ENCODE measurements at places on chromosomes 16 and 17. TPM values are rescaled to one million over a fixed set of nuclear protein-coding genes. Genes with fewer than 3 reads are reported as not detected.

DNA sequence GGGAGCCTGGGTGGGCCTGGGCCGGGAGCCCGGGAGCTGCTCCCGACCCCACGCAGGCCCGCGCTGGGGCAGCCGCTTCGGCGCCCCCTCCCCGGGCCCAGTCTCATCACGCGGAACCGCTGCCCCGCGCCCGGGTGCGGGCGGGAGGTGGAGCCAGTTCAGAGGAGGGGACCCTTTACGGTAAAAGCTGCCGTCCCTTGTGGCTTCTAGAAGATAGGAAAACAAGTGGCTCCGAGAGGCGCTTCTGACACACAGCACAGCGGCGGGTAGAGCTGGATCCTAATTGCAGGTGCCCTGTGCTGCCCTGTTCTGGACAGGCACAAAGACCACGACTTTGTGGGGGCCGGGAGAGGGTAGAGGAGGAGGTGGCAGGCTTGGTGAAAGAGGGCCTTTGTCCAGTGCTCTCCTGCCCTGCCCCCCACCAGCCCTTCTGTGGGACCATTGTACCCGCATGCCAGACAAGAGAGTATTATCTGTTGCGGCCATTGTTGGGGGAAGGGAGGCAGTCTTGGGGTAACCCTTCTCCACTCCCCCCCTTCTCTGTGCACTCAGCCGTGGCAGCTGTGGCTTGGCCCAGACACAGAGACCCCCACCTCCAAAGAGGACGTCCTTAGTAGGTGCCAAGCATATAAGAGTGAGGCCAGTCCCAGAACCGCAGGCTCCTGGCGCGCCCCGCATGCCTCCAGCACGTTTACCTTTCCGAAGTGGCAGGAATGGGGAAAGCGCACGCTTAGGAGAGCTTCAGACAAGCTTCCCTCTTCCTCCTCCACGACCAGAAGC is 736 bp downstream of the CNP start:
- no peak for DNase-seq

- no peak for DNase-seq
Measured at GRCh38 chr16:59591480-59591879, 857.4 kb upstream of the GOT2 start.

DNA sequence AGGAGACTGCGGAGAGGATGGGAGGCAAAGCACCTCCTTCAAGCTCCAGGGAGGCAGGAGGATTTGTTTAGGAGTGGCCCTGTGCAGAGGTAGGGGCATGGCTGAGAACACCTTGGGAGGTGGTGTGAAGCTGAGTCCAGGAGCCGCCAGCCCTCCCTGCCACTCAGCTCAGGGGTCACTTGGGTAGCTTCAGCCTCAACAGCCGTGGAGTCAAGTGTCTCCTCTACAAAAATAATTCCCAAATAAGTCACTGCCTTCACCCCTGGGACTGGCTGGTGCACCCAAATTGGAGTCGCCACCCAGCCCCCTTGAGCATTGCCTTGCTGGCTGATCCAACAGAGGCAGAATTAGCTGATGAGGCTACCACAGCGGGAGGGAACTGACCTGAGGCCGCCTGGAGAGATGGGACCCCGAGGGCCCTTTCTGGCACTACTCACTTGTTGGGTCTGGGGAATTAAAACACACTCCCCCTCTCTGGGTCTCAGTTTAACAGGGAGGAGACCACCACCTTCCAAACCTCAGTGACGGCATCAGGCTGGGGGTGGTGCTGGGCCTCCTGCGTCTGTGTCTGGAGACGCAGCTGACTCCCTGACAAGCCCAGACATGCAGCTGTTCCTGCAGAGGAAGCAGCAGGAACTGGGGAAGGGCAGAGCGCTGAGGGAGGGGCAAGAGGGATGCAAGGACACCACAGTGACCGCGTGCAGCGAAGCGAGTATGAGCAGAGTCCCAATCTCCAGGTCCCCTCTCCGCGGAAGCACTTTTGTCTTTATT is 87.9 kb upstream of the TOB1 start:
- no peak for DNase-seq

- no peak for DNase-seq
Measured at GRCh38 chr17:66169839-66170238, 22.1 kb downstream of the CEP112 start.

- no peak for DNase-seq
Measured at GRCh38 chr17:74027444-74027843, 176.0 kb upstream of the RPL38 start.

DNA sequence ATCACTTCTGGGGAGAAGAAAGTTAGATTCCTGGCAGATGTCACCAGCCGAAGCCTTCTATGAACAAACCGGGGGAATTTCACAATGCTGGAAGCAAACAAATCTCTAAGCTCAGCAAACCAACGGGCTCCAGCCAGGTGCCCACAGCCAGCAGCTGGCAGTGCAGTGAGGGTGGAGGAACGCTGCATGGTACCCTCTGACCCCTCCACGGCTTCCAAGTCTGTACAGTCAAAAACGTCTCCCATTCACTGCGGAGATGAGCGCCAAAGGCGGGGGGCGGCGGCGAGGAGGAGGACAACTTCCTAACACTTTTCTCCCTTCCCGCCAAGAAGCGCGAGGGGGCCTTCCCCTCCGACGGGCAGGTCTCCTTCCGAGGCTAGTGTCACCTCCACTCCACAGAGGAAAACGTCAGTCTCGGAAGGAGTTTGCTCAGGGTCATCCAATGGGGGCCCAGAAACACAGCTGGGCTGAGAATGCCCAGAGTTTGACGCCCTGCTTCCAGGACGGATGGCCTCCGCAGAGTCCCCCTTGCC is 924 bp downstream of the ZNF598 start:
- DNase-seq: no peak

GRCh38 chr16:22358000-22358399 is 16.4 kb downstream of the CDR2 start:
- no peak for DNase-seq

DNA sequence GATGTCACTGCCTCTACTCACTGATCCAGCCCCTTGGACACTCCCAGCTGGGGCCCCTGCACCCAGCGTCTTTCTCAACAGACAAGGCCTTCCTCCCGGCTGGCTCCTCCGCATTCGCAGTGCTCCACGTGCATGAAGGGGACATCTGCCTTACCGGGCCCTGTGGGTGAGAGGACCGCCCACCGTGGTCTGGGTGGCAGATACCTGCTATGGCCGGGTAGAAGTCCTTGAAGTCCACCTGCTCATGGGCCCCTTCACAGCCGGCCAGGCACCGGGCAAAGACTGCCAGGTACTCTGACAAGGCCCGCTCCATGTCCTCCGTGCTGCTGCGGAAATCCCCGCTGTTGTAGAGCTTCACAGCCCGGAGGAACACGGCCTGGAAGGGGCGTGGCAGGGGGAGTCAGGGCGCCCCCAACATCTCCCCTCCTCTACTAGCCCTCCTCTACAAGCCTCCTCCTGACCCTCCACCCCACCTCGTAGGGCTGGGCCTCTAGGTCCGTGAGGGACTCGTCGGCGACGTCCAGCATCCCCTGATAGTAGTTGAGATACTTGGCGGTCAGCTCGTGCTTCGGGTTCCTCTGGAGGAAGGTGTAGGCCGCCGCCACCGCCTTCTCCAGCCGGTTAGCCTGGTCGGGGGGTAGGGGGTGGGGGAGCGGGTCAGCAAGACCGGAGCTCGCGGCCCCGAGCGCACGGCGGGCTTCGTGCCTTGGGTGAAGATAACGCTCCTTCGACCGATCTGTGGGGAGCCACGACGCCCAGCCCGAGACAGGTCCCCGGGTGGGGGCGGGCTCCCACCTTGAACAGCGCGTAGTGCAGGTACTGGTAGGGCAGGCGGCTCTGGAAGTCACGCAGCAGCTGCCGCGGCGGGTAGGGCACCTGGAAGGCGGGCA is 845 bp downstream of the P3H4 start:
- no peak for DNase-seq

GRCh38 chr16:69084289-69084688 is 21.2 kb upstream of the HAS3 start:
- DNase-seq: no peak

GRCh38 chr16:23962001-23962400 is 126.2 kb downstream of the PRKCB start:
- DNase-seq: peak; percentile 55

DNA sequence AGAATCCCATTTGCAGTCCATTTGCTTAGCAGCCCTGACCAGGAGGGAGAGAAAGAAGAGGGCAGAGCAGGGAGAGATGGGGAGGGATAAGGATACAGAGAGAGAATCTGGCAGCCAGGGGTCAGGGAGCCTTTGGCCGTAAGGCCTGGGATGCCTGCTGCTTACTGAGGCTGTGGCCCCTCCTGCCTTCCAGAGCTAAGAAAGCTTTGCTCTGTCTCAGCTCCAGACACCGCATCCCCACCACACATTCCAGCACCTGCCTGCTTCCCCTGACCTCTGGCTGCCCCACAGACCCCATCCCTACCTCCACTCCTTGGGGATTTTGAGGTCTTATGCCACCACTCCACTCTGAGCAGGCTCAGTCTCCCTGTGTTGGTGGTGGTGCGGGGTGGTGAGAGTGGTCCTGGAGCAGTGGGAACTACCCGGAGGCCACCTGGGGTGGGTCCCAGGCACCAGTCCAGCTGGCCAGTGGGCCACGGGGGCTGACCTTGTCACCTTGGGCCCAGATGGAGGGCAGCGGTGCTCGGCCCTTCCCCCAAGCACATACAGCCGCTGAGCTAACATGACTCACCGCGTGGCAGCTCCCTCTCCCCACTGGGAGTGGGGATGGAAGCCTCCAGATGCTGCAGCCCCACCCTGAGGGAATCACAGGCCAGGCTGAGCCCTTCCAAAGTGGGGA is 58.3 kb downstream of the RAI1 start:
- no peak for DNase-seq

DNA sequence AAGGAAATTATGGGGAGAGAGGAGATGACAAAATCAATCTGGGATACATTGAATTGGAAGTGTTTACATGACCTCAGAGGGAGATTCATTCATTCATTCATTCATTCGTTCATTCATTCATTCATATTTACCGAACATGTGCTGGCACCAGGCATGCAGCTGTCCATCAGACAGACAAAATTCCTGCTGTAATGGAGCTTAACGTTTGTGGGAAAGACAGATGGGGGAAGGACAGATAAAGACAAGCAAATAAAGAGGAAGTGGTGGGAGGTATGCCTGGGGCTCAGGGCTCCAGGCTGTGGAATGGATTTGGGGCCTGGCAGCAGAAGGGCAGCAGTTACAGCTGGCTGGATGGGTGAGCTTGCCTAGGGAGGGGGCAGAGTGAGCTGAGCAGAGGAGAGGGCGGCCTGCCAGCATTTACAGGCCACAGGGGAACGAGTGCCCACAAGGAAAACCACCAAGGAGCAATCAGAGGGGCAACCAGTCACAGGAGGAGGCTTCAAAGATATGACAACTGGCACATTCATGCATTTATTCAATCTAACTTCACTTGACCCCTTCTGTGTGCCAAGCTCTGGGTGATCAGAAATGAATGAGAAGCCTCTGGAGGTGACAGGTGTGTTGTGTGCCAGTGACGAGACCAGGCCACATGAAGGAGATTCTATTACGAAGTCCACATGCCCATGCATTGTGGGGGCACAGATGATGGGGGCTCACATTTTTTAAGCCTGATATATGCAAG is 48.5 kb downstream of the ARHGAP27 start:
- DNase-seq: no peak

GRCh38 chr17:57735707-57736106 is 9.4 kb downstream of the CCDC182 start:
- no peak for DNase-seq

DNA sequence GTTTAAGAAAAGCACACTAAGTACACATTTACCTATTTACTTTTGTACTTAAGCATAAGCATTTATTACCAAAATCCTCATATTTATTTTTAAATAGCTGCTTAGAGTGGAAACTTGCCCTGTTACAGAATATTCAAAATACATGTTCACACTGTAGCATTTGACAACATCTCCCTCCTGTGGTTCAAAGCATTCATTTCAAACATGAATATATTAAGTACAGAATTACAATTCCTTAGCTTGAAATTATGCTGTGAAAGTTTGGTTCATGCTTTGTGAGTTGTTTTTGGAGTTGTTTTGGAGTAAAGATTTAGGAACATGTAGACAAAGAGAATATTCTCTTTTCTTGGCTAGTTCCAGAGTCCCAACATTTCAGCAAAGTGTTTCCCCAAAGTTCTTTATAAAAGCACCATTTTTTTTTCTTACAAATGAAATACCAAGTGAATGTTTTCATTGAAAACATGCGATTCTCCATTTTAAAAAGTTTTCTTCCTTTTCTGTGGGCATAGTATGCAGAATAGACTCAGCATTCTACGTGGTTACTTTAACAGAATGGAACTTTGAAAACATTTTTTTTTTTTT is 33.2 kb downstream of the TUBD1 start:
- no peak for DNase-seq

GRCh38 chr17:38852771-38853291 is 690 bp downstream of the RPL23 start:
- no peak for DNase-seq

- DNase-seq: no peak
Measured at GRCh38 chr17:35299135-35299534, 56.3 kb downstream of the SLFN5 start.

DNA sequence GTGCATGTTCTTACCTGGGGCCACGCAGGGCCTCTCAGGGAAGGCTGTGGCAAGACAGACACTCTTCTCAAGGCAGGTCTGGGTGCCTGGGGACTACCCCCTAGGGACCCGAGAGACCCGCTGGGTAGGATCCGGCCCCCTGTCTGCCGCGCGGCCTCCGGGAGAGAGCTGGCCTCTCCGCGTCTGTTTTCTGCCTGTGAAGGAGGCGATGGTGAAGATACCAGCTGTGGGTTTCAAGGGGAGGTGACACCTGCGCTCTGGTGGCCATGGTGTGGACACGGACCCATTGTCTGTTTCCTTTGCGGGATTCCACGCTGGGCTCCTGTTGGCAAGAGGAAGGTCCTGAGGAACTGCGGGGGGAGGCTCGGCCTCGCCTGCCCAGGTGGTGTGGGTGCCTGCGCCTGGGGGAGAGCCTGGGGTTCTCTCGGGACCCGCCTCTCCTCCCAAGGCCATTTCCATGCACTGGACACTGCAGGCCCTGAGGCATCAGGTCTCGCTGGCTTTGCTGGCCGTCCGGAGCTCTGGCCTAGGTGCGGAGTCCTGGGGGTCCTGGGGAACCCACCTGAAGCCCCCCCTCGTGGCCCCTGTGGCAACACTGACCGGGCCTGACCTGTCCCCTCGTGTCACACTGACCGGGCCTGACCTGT is 12.2 kb upstream of the METRNL start:
- no peak for DNase-seq

GRCh38 chr16:82157836-82158235 is 12.2 kb downstream of the MPHOSPH6 start:
- no peak for DNase-seq

DNA sequence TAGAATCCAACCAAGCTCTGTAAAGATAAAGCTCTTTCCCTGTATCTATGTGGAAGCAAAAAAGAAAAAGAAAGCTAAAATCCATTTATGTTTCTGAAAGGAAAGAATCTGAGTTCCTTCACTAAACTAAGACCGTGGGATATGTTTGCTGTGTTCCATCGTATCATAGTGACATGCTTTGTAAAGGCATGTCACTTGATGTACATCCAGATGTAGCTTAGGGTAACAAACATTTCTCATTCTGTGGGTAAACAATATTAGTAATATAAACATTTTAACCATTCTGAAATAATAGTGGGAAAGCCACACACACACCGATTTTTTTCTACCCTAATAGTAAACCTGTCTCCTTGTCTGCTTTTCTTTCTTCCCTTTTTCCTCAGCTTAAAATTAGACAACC is 78.1 kb downstream of the TUBD1 start:
- no peak for DNase-seq

GRCh38 chr16:85416228-85417109 is 196.7 kb upstream of the GSE1 start:
- no peak for DNase-seq

- DNase-seq: no peak
Measured at GRCh38 chr17:77227461-77228240, 86.9 kb downstream of the SEC14L1 start.

Gene LGALS9B
- 0.98 TPM for total RNA-seq

Gene FA2H
- not detected for total RNA-seq

Gene CDK5R1
- 4.9 TPM for total RNA-seq

All from vagina (tissue), 2 donors.